Amniotic epithelial cell (primary cell): ENCODE measurements at places on chromosomes 13 and 19.
A peak's percentile ranks its signal among the peaks of the same experiment; 100 is the strongest.

DNA sequence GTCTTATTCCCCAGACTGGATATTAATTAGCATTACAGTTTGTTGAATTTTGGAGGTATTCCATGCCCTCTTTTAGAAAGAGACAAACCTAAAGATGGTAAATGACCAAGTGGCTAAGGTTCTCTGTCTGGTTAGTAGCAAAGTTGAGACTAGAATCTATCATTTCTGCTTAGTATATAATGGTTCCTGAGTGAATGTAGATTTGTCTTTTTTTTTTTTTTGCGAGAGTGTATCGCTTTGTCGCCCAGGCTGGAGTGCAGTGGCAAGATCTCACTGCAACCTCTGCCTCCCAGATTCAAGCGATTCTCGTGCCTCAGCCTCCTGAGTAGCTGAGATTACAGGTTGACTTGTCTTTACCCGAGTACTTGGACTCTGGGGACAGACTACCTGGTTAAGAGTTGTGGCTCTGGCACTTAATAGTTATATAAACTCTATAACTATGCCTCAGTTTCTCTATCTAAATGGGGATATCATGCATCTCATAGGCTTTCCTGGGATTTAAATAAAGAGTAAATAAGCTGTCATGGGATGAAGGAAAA is 2.7 kb downstream of the NAA16 start:
- no peak for DNase-seq

DNA sequence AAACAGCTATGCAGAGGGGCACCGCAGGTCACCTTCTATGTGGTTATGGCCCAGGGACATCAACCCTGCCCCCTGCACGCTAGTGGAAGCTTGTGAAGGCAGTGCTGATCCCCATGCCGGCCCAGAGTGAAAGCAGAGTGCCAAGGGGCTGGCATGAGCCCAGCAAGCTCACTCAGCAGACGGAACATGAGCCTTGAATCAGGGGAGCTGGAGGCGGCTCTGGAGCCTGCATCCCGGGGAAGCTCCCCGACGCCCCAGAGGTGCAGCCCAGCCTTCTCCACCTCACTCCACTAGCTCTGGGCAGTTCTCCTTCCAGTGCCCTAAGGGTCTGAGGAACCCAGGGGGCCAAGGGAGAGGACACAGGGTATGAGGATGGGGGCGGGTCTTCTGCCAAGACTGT is 19.0 kb upstream of the ISYNA1 start:
- DNase-seq = no peak

DNA sequence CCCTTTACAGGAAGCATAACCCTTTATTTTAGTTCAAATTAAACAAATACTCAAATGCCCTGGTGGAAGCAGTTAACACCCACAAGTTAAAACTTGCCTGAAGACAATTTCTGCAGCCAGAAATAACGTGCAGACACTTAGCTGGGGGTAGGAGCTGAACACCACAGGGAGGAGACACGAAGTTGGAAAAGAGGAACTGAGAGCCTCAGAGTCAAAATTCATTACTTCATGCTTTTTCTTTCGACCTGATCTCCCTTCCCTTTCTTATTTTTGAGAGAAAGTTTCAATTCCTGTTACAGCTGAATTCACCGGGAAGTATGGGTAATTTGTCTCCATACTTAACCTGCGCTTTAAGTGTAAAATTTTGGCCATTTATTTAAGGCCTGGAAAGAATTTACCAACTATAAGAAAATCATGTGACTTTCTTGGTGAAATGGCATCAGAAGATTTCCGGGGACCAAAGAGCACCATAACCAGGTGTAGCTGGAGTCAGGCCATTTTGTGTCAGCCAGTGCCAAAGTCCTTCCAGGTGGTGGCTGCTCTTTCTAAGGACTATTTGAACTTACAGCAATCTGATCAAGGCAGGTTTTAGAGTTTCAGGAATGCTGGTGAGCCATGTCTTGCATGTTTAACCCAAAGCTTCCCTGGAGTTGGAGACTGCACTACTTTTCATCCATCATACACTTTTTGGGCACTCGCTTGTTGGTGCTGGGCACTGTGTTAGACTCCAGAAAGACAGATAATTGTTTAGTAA is 46.5 kb upstream of the RCBTB2 start:
- DNase-seq = no peak

DNA sequence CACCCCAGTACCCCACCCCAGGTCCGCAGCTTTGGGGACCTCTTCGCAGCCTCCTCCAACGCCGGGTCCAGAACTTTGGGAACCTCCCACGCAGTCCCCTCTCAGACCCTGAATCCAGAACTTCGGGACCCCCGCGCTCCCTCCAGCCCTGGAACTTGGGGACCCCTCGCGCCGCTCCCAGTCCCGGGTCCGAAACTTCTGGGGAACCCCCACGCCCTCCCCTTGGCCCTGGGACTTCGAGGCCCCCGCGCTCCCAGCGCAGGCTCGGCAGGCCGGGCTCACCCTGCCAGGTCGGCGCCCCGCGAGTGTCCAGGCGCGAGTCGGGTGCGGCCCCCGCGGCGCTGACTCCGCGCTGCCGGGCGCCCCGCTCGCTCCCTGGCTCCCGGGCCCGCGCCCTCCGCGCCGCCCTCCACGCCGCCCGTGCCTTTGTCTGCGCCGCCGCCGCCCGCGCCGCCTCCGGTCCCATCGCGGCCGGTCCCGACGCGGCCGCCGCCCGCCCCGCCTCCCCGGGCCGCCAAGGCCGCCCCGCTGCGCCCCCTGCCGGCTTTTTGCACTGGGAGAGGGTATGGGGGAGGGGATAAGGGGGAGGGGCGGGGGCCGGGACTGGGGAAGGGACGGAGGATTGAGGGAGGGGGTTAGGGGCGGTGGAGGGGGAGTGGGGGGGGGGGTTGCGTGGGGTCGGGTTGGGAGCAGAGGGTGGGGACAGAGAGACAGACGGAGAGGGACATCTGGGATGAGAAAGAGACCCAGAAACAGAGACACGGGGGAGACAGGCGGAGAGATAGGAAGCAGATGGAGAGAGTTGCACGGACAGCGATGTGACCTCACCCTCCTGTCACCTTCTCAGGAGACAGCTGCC is at the start of gene HOMER3:
HOMER3 (minus strand) TSS at position 449 of the 859 bp plus-strand sequence. CDS start 2,235 bp downstream, outside the sequence.
- peak; percentile 38 for DNase-seq

DNA sequence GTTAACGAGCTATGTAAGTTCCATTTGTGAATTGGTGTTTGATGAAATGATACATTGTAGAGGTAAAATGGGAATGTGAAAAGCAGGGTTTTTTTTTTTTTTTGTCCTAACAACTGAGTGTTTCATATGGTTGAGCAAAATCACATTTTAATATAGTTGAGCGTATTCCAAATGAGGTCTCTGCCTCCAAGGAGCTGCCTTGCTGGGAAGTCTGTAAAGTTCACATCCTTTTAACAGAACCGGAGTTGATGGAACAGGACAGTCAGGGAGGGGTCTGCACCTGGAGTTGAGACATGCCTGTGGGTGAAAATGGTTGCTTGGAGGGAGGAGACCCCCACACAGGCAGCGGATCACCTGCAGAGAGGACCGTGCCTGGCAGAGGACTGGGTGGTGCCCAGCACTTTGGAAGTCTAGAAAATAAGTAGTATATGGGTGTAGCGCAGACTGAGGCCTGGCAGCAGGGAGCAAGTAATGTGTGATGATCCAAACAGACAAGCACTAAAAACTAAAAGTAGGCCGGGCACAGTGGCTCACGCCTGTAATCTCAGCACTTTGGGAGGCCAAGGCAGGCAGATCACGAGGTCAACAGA is 75.2 kb upstream of the UBAC2 start:
- DNase-seq = no peak

DNA sequence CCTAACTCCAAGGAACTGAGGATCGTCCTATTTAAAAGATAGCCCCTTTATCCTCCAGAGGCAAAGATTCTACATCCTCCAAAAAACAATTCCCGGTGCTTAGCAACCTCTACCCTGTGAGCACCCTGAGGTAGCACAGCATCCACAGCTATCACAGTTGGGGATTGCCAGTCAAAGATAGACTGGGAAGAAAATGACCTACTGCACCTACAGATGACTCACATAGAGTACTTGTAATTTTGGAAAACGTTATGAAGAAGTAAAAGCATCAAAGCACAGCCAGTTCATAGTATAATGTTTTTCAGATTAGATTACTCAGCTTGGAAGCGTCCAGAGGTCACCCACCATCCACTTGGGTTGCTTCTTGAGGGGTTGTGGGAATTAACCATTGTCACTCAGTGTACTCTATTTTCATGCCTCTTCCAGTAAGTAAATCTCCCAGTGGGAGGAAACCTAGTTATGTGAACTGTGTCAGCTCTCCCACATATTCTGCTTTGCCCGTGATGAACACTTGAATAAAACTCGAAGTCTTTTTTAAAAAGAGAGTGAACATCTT is 8.9 kb upstream of the FAM124A start:
- DNase-seq = peak; percentile 10

- peak; percentile 76 for DNase-seq
Observed at GRCh38 chr19:46624958-46625661, at the start of gene PTGIR. TSS of gene PTGIR (minus strand) at chr19:46625089. CDS start at chr19:46624225, 864 bp downstream.

GRCh38 chr13:19781526-19781925 is 1.2 kb downstream of the PSPC1 start:
- no peak for DNase-seq

DNA sequence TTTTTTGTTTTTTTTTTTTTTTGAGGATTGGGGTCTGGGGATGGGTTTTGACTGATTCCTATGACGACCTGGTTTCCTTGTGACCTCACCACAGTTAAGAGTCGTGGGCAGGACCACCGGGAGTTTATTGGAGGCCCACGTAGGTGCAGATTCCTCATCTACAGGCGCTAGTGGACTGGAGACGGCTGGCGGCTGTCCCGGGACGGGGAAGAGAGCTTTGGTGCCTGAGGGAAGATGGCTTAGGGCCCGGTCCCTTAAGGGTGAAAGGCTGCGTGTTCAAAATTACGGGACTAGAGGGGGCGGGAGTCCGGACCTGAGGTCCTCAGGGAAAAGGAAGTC is 682 bp upstream of the TEAD2 start:
- peak; percentile 24 for DNase-seq

- DNase-seq = no peak
Observed at GRCh38 chr13:36973621-36974295, 25.4 kb downstream of the ALG5 start.

- DNase-seq = peak; percentile 51
Observed at GRCh38 chr13:79989217-79989661, 351.7 kb downstream of the SPRY2 start.
